Testis (tissue), 5 donors: ENCODE measurements at places on chromosomes 3 and 15. TPM values are rescaled to one million over a fixed set of nuclear protein-coding genes. Genes with fewer than 3 reads are reported as not detected.

DNA sequence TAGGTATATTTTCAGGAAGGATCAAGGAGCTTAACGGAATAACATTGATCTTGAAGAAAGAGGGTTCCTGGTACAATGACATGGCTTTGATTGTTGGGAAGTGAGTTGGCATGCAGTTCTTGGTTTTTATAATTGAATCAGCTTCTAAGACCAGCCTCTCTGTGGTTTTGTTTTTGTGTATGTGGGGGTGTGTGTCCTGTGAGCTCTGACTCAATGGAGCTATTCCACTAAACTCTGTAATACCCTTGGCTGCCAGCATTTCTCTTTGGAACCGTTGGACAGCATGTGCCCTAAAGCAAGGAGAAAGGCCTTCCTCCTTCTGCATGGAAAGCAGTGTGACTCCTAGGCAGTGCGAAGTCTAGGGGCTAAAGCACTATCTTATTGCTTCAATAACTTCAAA, 124.8 kb downstream of the EDEM1 start:
- H3K36me3 ChIP-seq: no peaks in the 10 kb centered on the region
- H3K4me3 ChIP-seq: no peak overlapping the region
- no peaks in the 10 kb centered on the region for H3K4me1 ChIP-seq

DNA sequence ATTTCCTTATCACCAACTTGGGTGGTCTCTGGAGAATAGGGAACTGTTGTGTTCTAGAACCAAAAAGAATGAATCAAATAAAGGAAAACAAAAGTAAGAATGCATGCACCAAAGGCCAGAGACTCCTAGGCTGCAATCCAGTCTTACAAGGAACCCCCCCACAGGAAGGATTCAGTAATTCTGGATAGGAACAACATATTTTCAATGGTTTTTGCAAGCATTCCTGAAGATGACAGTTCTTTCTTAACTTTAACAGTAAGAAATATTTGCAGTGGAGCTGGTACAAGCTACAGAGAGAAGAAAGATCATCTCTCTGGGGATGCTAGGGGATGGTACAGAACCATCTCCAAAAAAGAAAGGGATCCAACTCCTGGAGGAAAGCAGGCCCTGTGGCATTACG, 116.2 kb upstream of the CHRM5 start:
- no peak for DNase-seq
- H3K36me3 ChIP-seq: no peaks in the 10 kb centered on the region
- no peak overlapping the region for H3K4me3 ChIP-seq
- H3K27me3 ChIP-seq: no peaks in the 10 kb centered on the region
- no peak overlapping the region for H3K27ac ChIP-seq

- no peaks in the 10 kb centered on the region for H3K36me3 ChIP-seq
- DNase-seq: no peak
- no peaks in the 10 kb centered on the region for H3K4me1 ChIP-seq
- H3K27me3 ChIP-seq: no peaks in the 10 kb centered on the region
- H3K27ac ChIP-seq: no peak overlapping the region
- H3K4me3 ChIP-seq: no peak overlapping the region
Observed at GRCh38 chr15:73914145-73914544, 12.1 kb upstream of the LOXL1 start.

GRCh38 chr3:178137206-178137605, 399.0 kb upstream of the KCNMB2 start:
- DNase-seq: no peak
- no peak overlapping the region for H3K4me3 ChIP-seq
- no peaks in the 10 kb centered on the region for H3K36me3 ChIP-seq
- no peak overlapping the region for H3K27ac ChIP-seq
- H3K27me3 ChIP-seq: no peaks in the 10 kb centered on the region

DNA sequence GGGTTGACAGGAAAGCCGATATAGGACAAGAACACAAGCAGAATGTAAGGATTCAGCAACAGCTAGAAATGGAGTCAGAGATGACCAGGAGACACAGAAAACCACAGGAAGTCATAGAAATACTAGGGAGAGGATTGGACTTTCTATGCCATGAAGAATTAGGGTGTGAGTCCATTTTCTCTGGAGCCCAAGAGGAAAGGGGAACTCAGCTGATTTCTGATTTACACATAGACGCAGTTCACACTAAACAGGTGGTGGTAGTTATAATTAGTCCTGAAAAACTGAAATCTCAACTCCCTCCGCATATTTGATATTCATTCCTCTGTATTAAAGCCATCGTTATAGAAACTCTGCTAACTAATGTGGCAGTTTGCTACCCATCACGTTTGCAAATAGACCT, 292.7 kb upstream of the STT3B start:
- no peak overlapping the region for H3K27ac ChIP-seq
- no peak overlapping the region for H3K4me3 ChIP-seq
- no peaks in the 10 kb centered on the region for H3K27me3 ChIP-seq
- no peak for DNase-seq

- no peaks in the 10 kb centered on the region for H3K4me1 ChIP-seq
- H3K36me3 ChIP-seq: no peaks in the 10 kb centered on the region
- no peaks in the 10 kb centered on the region for H3K27me3 ChIP-seq
- no peak for DNase-seq
- no peak overlapping the region for H3K27ac ChIP-seq
Observed at GRCh38 chr3:189685860-189686259, 54.7 kb downstream of the TP63 start.

DNA sequence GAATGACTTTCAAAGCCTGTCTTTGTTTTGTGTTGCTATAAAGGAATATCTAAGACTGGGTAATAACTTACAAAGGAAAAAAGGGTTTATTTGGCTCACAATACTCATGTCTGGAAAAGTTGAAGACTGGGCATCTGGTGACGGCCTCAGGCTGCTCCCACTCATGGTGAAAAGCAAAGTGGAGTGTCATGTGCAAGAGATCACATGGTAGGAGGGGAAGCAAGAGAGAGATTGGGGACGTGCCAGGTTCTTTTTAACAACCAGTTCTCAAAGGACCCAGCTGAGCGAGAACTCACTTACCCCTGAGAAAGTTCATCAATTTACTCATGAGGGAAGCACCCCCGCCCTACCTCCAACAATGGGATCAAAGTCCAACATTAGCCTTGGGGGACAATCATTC, 929.4 kb downstream of the ROBO1 start:
- H3K4me1 ChIP-seq: no peaks in the 10 kb centered on the region
- DNase-seq: no peak
- H3K27me3 ChIP-seq: no peaks in the 10 kb centered on the region
- H3K36me3 ChIP-seq: no peaks in the 10 kb centered on the region
- no peak overlapping the region for H3K4me3 ChIP-seq
- H3K27ac ChIP-seq: no peak overlapping the region

- no peak overlapping the region for H3K4me3 ChIP-seq
- no peaks in the 10 kb centered on the region for H3K4me1 ChIP-seq
- no peaks in the 10 kb centered on the region for H3K36me3 ChIP-seq
- H3K27ac ChIP-seq: no peak overlapping the region
- no peaks in the 10 kb centered on the region for H3K27me3 ChIP-seq
- no peak for DNase-seq
Observed at GRCh38 chr3:194637066-194637465, 3.8 kb upstream of the TMEM44 start.

- no peaks in the 10 kb centered on the region for H3K27me3 ChIP-seq
- H3K4me3 ChIP-seq: no peak overlapping the region
- no peaks in the 10 kb centered on the region for H3K36me3 ChIP-seq
- peaks cover 4% of the 10 kb centered on the region for H3K4me1 ChIP-seq
- peak overlapping the region; percentile 79 for H3K27ac ChIP-seq
Observed at GRCh38 chr15:61857169-61857829, 202.9 kb downstream of the VPS13C start.

- H3K27ac ChIP-seq: no peak overlapping the region
- DNase-seq: no peak
- no peaks in the 10 kb centered on the region for H3K4me1 ChIP-seq
- no peaks in the 10 kb centered on the region for H3K36me3 ChIP-seq
- H3K4me3 ChIP-seq: no peak overlapping the region
- H3K27me3 ChIP-seq: no peaks in the 10 kb centered on the region
Observed at GRCh38 chr3:139358841-139359562, 15.2 kb downstream of the MRPS22 start.

DNA sequence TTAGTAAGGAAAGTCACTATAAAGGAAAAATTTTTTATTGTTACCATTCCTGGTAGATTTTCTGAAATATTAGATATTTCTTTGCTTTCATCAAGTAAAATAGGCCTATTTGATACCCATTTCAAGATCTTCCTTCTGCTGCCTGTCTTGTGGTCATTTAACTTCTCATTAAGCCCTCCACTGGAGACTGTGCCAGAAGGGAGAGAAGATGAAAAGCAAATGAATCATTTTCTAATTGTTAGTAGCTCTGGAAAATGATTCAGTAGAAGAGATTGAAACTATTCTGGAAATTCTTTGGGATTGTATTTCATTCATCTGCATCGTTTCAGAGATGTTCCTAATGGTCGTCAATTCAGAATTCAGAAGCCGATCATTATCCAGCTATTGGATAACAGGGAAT, 3.2 kb downstream of the KCTD6 start:
- H3K36me3 ChIP-seq: no peaks in the 10 kb centered on the region
- no peak overlapping the region for H3K27ac ChIP-seq
- peaks cover 30% of the 10 kb centered on the region for H3K4me1 ChIP-seq
- no peak overlapping the region for H3K4me3 ChIP-seq

GRCh38 chr15:82621970-82622369, 25.2 kb downstream of the CPEB1 start:
- H3K27me3 ChIP-seq: no peaks in the 10 kb centered on the region
- no peaks in the 10 kb centered on the region for H3K36me3 ChIP-seq
- H3K27ac ChIP-seq: no peak overlapping the region
- H3K4me3 ChIP-seq: no peak overlapping the region
- no peak for DNase-seq

GRCh38 chr3:17261627-17262369, 377.0 kb downstream of the PLCL2 start:
- no peak for DNase-seq
- no peaks in the 10 kb centered on the region for H3K36me3 ChIP-seq
- no peak overlapping the region for H3K4me3 ChIP-seq
- H3K27me3 ChIP-seq: no peaks in the 10 kb centered on the region

GRCh38 chr3:114481113-114481512, 187.3 kb downstream of the TIGIT start:
- no peaks in the 10 kb centered on the region for H3K27me3 ChIP-seq
- H3K4me1 ChIP-seq: peaks cover 10% of the 10 kb centered on the region
- H3K27ac ChIP-seq: no peak overlapping the region
- no peak overlapping the region for H3K4me3 ChIP-seq
- DNase-seq: no peak

GRCh38 chr3:175325440-175325839, 466.3 kb downstream of the NAALADL2 start:
- H3K36me3 ChIP-seq: no peaks in the 10 kb centered on the region
- H3K27me3 ChIP-seq: no peaks in the 10 kb centered on the region
- H3K27ac ChIP-seq: no peak overlapping the region
- H3K4me1 ChIP-seq: no peaks in the 10 kb centered on the region

- no peaks in the 10 kb centered on the region for H3K36me3 ChIP-seq
- no peaks in the 10 kb centered on the region for H3K4me1 ChIP-seq
- no peaks in the 10 kb centered on the region for H3K27me3 ChIP-seq
- no peak overlapping the region for H3K4me3 ChIP-seq
Observed at GRCh38 chr15:34821831-34822230, 26.5 kb upstream of the ACTC1 start.

DNA sequence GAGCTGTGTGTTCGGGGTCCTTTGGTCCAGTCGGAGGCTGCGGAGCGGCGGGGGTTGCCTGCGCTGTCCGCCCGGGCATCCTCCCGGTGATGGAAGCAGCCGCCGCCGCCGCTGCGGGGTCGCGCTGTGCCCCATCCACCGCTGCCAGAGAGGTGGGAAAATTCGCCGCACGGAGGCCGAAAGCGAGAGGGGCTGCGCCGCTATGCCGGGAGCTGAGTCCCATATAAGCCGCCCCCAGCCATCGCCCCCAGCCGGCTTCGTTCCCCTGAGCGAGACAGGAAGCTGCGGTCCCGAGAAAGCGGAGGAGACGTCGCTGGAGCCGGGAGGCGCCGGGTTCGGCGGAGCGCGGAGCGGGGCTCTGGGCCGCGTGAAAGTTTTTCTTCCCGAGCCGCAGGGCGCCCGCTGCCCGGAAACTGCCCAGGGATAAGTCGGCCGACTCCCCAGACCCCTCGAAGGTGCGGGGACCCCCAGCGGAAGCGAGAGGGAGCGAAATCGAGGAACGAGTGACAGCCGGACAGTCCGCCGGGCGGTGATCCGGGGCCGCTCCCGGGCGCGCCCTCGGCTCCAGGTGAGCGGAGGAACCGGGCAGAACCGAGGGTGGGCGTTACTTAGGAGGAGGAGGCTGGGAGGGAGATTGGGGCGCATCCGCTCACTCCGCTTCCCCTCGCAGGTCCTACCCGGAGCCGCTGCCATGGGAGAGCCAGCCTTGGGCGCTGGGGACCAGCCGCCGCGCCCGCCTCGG, 574 bp downstream of the CHST2 start:
- peak overlapping the region; percentile 45 for H3K27ac ChIP-seq
- no peak for DNase-seq
- H3K27me3 ChIP-seq: no peaks in the 10 kb centered on the region
- H3K36me3 ChIP-seq: no peaks in the 10 kb centered on the region

DNA sequence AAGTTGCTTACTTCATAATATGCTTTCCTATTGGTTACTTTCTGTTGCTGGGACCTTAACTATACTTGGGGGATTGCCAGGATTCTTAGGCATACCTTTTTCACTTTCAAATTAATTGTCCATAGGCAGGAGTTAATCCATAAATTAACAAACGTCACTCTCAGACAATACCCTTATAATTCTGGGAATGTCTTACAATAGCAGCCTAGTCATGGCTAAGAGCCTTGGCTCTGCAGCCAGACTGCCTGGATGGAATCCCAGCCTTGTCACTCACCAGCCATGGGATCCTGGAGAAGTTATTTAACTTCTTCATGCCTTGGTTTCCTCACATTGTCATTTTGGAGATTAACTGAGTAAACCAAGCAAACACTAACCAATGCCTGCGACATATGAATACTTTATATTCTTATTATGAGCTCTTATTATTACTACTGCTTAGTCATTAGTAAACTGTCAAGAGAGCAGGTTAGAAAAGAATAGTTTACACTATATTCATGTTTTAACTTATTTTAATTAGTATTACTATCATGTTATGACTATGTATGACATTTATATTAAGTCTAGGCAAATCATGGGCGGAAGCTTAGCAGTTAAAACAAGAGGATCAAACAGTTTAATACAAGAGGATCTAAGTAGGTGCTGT, 29.0 kb downstream of the GYG1 start:
- no peak for DNase-seq
- H3K4me1 ChIP-seq: peaks cover 17% of the 10 kb centered on the region
- no peaks in the 10 kb centered on the region for H3K27me3 ChIP-seq
- no peak overlapping the region for H3K27ac ChIP-seq
- H3K36me3 ChIP-seq: no peaks in the 10 kb centered on the region
- no peak overlapping the region for H3K4me3 ChIP-seq

GRCh38 chr3:57025237-57025636, 35.2 kb upstream of the SPATA12 start:
- H3K27me3 ChIP-seq: no peaks in the 10 kb centered on the region
- H3K27ac ChIP-seq: no peak overlapping the region
- peaks cover 6% of the 10 kb centered on the region for H3K4me1 ChIP-seq
- no peak overlapping the region for H3K4me3 ChIP-seq
- DNase-seq: no peak

Gene GOLGA6L7
- 4.3 TPM for total RNA-seq

Gene ACKR2
- total RNA-seq: 7.8 TPM

Gene RETNLB
- total RNA-seq: not detected

Gene TUSC2
- 32.7 TPM for total RNA-seq
